GM12878 (cell line): ENCODE measurements at places on chromosomes 4 and X. TPM values are rescaled to one million over a fixed set of nuclear protein-coding genes. Genes with fewer than 3 reads are reported as not detected.

The SYTL5 gene
- total RNA-seq, result 0.13 TPM in 1 of 2 replicates, not detected in the other

The HEPH gene
- 0.35 and 0.41 TPM in 2 replicates for total RNA-seq

DNA sequence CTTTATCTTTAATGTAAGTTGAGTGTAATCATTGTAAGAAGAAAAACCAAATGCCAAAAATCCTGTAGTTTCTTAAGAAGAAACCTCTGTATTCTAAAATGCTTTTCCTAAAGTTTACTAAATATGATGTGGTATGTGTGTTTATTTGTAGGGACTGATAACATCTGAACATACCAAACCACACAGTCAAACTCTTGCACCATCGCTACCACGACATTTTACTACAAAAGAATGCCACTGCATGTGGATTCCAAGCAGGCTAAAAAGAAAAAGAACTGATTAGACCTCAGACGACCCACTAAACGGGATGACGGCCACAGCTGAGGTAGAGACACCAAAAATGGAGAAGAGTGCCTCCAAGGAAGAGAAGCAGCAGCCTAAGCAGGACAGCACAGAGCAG, 46.1 kb downstream of the LAS1L start:
- H3K36me3 ChIP-seq, result no peaks in the 10 kb centered on the region
- no peaks in the 10 kb centered on the region for H3K4me1 ChIP-seq
- no peaks in the 10 kb centered on the region for H3K27me3 ChIP-seq
- no peak overlapping the region for H3K27ac ChIP-seq
- no peak overlapping the region for H3K4me3 ChIP-seq
- no peak for DNase-seq

DNA sequence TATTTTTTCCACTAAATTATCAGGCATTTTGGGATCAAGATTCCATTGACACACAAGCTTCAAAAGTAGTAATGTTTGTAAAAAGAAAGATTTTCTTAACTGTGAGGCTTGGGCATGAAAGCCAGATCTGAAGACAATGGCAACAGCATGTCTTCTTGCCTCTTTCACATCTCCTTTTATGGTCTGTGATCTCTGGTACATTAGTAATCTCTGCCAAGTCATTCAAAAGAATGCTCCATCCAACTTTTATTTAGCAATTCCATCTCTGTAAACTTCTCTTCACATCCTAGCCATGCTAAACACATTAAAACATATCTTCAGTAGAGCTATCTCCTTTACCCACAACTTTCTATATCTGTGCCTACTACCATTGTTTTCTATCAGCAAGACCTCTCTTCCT, 465.4 kb downstream of the FAT4 start:
- no peaks in the 10 kb centered on the region for H3K27me3 ChIP-seq
- H3K36me3 ChIP-seq, result no peaks in the 10 kb centered on the region
- H3K4me3 ChIP-seq, result no peak overlapping the region
- H3K27ac ChIP-seq, result no peak overlapping the region
- no peak for DNase-seq

GRCh38 chrX:118251271-118251670, 94.6 kb upstream of the WDR44 start:
- no peaks in the 10 kb centered on the region for H3K36me3 ChIP-seq
- no peak for DNase-seq
- H3K4me3 ChIP-seq, result no peak overlapping the region
- no peaks in the 10 kb centered on the region for H3K4me1 ChIP-seq
- no peak overlapping the region for H3K27ac ChIP-seq

- no peak overlapping the region for H3K27ac ChIP-seq
- H3K4me1 ChIP-seq, result no peaks in the 10 kb centered on the region
- DNase-seq, result no peak
- H3K36me3 ChIP-seq, result no peaks in the 10 kb centered on the region
- H3K4me3 ChIP-seq, result no peak overlapping the region
- H3K27me3 ChIP-seq, result no peaks in the 10 kb centered on the region
Measured at GRCh38 chrX:21744060-21744459, 13.9 kb downstream of the SMPX start.

- H3K36me3 ChIP-seq, result no peaks in the 10 kb centered on the region
- no peak overlapping the region for H3K4me3 ChIP-seq
- no peaks in the 10 kb centered on the region for H3K27me3 ChIP-seq
- H3K4me1 ChIP-seq, result no peaks in the 10 kb centered on the region
- H3K27ac ChIP-seq, result no peak overlapping the region
Measured at GRCh38 chr4:127843704-127844600, 36.7 kb upstream of the PLK4 start.

GRCh38 chr4:85482010-85482738, 7.2 kb downstream of the ARHGAP24 start:
- no peaks in the 10 kb centered on the region; the same call in 1 of the 2 replicates for H3K4me1 ChIP-seq
- DNase-seq, result no peak
- no peak overlapping the region for H3K27ac ChIP-seq

DNA sequence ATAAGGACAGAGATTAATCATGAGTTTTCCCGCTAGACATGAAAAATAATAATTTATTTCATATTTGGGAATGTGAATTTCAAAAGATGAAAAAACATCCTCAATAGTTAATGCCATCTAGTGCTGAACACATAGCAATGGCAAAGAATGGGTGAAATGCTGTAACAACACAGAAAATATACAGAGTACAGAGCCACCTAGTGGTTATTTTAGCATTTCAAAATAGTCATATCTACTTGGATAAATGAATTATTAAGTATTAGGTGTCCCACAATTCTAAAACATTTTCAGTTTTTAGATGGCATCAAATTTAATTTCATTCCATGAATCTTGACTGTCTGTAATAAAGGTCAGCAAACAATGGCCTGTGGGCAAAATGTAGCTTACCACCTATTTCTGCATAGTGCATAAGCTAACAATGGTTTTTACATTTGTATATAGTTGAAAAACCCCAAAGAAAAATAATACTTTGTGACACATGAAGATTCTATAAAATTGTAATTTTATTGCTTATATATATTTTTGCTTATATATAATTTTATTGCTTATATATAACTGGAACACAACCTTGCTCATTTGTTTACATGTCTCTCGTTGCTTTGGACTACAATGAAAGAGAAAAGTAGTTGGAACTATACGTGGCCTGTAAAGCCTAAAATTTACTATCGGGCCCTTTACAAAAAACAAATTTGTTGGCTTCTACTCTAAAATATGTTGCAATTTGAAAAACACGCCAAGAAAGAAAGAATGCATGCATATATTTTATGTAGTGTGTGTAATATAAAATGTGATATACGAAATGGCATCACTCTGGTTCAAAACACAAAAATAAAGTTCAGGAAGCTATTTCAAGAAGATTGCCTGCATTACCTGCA, 99.1 kb upstream of the FAM47C start:
- H3K27me3 ChIP-seq, result no peaks in the 10 kb centered on the region
- H3K36me3 ChIP-seq, result no peaks in the 10 kb centered on the region
- H3K27ac ChIP-seq, result no peak overlapping the region
- no peaks in the 10 kb centered on the region for H3K4me1 ChIP-seq
- H3K4me3 ChIP-seq, result no peak overlapping the region

- H3K27me3 ChIP-seq, result no peaks in the 10 kb centered on the region
- DNase-seq, result no peak
- no peak overlapping the region for H3K4me3 ChIP-seq
- H3K4me1 ChIP-seq, result no peaks in the 10 kb centered on the region
- H3K27ac ChIP-seq, result no peak overlapping the region
Measured at GRCh38 chr4:122674371-122674770, 53.5 kb upstream of the IL21 start.

- H3K4me1 ChIP-seq, result no peaks in the 10 kb centered on the region
- H3K27ac ChIP-seq, result peak overlapping the region; percentile 61
- no peaks in the 10 kb centered on the region for H3K36me3 ChIP-seq
- peak overlapping the region; percentile 83 for H3K4me3 ChIP-seq
- no peaks in the 10 kb centered on the region for H3K27me3 ChIP-seq
- no peak for DNase-seq
Measured at GRCh38 chr4:102430461-102430910, 70.7 kb upstream of the NFKB1 start.

GRCh38 chrX:107448998-107449835, at the start of gene FRMPD3:
Gene FRMPD3 (plus strand): TSS chrX:107449652. CDS start chrX:107526589, 76,937 bp downstream.
- no peaks in the 10 kb centered on the region for H3K4me1 ChIP-seq
- no peaks in the 10 kb centered on the region for H3K36me3 ChIP-seq
- peaks cover 3% of the 10 kb centered on the region; the same call in 1 of the 2 replicates for H3K27me3 ChIP-seq
- no peak for DNase-seq
- no peak within 1 kb of the TSS for H3K4me3 ChIP-seq
- H3K27ac ChIP-seq, result no peak within 1 kb of the TSS

DNA sequence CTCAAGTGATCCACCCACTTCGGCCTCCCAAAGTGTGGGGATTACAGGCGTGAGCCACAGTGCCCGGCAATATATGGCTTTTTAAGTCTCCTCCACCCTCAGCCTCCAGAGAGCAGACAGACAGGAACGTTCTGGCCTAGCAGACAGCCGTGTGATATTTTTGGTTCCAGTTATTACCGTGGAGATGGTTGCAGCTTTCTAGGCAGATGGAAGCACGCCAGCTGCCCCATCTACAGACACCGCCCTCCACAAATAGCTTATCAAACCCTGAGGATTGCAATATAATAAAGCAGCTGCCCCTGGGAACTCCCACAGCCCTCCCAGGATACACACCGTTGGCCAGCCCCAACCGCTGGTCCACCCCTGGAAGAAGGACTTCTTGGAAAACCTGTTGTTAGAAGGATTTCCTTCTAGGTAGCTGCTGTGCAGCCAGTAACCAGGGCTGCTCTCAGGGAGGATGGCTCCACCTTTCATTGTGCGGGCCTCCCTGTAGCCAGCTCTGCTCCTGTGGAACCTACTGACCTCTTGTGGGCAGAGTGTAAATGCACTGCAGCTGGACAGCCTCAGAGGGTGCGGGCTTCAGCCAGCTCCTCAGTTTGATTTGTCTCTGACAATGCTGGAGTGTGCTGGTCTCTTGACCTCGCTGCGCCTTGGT, 44.0 kb downstream of the SLC25A5 start:
- no peaks in the 10 kb centered on the region for H3K4me1 ChIP-seq
- no peak overlapping the region for H3K27ac ChIP-seq
- H3K4me3 ChIP-seq, result no peak overlapping the region
- no peaks in the 10 kb centered on the region for H3K27me3 ChIP-seq

The TLL1 gene
- 0.05 and 0.11 TPM in 2 replicates for total RNA-seq

The S100G gene
- not detected in 2 replicates for total RNA-seq

DNA sequence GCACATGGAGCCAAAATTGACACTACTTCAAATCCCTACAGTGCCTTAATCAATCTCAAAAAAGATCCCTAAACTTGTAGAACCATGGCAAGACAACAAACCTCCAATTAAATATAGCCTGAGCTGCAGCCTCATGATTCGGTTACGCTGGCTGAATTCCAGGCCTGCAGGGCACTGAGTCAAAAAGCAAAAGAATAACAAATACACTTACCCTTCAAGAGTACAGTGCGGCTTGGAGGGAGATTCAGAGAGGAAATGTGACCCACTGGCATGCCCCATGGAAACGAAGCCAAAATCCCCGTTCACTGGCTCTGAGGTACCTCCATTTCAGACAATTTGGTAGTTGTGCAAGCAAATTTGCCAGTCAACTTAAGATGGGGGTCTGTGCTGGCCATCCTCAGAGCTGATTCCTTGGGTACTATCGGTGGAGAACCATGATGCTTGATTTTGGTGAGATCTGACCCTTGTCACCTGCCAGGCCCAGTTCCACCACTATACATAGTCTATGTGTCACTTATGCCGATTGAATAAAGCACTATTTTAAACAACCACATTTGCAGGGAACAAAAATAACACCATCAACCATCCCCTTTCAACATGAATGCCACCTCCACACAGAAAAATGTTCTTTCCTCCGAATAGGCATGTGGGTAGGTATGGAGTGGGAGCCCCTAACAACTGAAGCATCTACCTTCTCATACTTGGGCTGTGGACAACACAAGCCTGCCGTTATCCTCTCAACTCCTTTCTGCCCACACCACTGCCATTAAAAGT, 2.1 kb downstream of the C4orf54 start:
- no peaks in the 10 kb centered on the region for H3K36me3 ChIP-seq
- H3K27me3 ChIP-seq, result no peaks in the 10 kb centered on the region
- no peak overlapping the region for H3K27ac ChIP-seq
- no peak for DNase-seq
- no peak overlapping the region for H3K4me3 ChIP-seq
- no peaks in the 10 kb centered on the region for H3K4me1 ChIP-seq

GRCh38 chr4:156948738-156949137, 22.9 kb downstream of the PDGFC start:
- H3K4me1 ChIP-seq, result no peaks in the 10 kb centered on the region
- DNase-seq, result no peak
- H3K36me3 ChIP-seq, result no peaks in the 10 kb centered on the region

DNA sequence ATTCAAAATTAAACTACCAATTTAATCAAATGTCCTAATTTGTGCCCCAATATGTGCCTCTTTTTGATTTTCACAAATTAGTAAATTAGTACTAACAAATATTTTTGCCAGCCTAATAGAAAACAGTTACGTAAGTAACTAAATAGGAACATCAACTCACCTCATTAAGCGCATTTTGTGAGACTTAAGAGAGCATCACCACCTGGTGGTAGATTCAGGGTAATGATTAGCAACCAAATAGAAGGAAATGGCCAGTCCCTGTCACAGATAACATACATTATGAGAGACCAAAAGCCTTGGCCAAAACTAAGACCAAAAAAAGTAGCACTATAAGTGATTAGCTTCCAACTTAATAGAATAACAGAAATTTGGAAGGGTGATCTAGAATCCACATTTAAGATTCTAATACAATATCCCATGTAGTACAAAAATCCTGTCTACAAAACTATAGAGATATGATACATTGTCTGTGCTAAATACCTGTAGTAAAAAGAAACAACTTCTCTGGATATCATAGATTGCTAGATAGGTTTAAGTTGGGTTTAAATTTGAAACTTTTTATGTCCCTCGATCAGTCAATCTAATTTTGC, 46.7 kb downstream of the C4orf46 start:
- peak; percentile 11 for DNase-seq
- no peaks in the 10 kb centered on the region for H3K4me1 ChIP-seq
- H3K36me3 ChIP-seq, result no peaks in the 10 kb centered on the region
- H3K27ac ChIP-seq, result no peak overlapping the region

GRCh38 chr4:159508917-159509500, 406.1 kb downstream of the RAPGEF2 start:
- no peaks in the 10 kb centered on the region; the same call in 1 of the 2 replicates for H3K27me3 ChIP-seq
- H3K4me3 ChIP-seq, result no peak overlapping the region
- H3K27ac ChIP-seq, result no peak overlapping the region
- H3K4me1 ChIP-seq, result no peaks in the 10 kb centered on the region
- no peak for DNase-seq

The CENPVL1 gene
- not detected in 2 replicates for total RNA-seq

DNA sequence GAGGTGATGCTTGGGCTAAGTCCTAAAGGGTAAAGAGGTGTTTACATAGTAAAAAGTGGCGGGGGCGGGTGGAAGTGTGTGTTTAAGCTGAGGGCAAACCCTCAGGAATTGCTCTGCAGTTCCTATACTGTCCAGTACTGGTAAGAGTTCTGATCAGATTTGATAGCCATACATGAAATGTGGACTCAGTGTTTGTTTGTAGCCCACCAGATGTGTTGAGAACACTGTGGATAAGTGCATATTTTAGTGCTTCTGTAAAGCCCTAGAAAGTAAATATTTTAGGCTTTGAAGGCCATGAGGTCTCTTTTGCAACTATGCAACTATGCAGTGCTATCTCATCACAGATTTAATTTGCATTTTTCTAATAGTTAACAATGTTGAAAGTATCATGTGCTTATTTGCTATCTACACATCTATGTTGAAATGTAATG, 80.7 kb upstream of the EOLA2 start:
- no peak overlapping the region for H3K27ac ChIP-seq
- no peak overlapping the region for H3K4me3 ChIP-seq
